Cerebellar nuclear complex (tissue), 1 donor: ENCODE measurements at places on chromosomes 7 and 10.

- no peak for DNase-seq
These were observed 25.3 kb downstream of the CHCHD3 start for GRCh38 chr7:133056370-133057238.

GRCh38 chr7:30389791-30390190 is 88.8 kb downstream of the NOD1 start:
- no peak for DNase-seq

GRCh38 chr10:122078965-122079795 is 90.2 kb downstream of the TACC2 start:
- DNase-seq = no peak

- DNase-seq = no peak
These were observed 52.9 kb downstream of the CLEC2L start for GRCh38 chr7:139576179-139576973.

GRCh38 chr10:53836638-53837037 is 964.4 kb downstream of the PCDH15 start:
- DNase-seq = no peak

- no peak for DNase-seq
These were observed 6.1 kb downstream of the NPY start for GRCh38 chr7:24290004-24290641.

- no peak for DNase-seq
These were observed 11.8 kb upstream of the PDCD4 start for GRCh38 chr10:110859973-110860376.

GRCh38 chr7:43694399-43694748 is 34.9 kb downstream of the COA1 start:
- no peak for DNase-seq

DNA sequence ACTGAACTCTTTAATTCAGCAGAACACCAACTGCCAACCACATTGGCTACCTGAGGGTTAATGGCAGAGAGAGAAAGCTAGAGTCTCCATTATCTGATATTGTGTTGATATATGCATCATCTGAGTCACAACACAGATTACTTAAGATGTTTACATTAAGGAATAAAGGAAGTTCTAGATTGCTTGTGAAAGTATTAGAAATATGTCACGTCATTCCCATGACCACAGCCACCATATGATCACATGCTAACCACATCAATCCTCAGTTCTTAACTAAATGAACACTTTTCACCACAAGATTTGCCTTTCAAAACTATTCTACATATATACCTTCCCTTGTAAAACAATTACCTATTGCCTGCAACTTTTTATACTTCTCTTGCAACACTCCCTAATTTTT is 337.9 kb downstream of the FGFR2 start:
- no peak for DNase-seq

DNA sequence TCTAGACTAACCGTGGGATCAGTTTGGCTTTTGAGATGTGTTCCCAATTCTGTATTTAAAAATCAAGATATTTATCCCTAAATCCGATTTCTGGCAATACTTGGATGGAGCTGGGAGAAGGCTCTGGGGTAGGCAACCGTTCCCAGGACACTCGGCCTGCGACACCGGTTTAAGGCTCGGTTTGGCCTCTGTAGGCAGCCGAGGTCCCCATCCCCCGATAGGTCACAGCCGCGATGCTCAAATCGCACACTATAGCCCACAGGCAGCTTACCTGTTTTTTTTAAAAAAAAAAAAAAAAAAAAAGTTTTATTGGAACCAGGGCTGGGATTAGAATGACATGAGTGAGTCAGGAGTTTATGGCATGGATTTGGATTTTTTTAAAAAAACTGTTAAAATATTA is 729 bp upstream of the TAF3 start:
- no peak for DNase-seq

DNA sequence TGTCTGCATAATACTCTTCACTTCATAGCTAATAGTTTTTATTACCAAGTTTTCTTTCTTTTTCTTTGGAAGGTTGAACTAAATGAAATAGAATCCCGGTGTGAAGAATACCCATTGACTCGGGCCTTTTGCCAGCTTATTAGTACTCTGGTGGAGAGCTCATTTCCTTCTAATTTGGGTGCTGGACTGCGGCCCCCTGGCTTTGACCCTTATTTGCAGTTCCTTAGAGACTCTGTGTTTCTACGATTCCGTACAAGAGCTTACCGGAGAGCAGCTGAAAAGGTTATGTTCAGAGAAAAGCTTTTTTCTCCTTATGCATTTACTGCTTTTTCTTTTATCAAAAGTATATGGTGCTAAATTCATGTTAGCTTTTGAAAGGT is 40.2 kb downstream of the NUP205 start:
- no peak for DNase-seq

GRCh38 chr7:103106005-103106702 is 31.2 kb downstream of the ARMC10 start:
- no peak for DNase-seq

DNA sequence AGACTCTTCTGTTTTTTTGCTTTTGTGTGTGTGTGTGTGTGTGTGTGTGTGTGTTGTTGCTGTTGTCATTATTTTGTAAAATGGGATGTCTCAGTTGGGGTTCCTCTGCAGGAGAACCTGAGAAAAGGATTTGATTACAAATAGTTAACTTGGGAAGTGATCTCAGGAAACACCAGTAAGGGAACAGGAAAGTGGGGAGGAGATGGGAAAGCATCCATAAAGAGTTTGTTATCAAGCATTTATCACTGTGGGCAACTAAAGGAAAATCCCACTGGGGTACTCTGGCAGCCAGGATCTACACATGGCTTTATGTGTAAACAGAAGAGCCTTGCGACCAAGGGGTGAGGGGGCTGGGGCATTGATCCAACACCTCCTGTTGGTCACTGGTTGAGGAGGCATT is 485.4 kb downstream of the KCNMA1 start:
- no peak for DNase-seq

DNA sequence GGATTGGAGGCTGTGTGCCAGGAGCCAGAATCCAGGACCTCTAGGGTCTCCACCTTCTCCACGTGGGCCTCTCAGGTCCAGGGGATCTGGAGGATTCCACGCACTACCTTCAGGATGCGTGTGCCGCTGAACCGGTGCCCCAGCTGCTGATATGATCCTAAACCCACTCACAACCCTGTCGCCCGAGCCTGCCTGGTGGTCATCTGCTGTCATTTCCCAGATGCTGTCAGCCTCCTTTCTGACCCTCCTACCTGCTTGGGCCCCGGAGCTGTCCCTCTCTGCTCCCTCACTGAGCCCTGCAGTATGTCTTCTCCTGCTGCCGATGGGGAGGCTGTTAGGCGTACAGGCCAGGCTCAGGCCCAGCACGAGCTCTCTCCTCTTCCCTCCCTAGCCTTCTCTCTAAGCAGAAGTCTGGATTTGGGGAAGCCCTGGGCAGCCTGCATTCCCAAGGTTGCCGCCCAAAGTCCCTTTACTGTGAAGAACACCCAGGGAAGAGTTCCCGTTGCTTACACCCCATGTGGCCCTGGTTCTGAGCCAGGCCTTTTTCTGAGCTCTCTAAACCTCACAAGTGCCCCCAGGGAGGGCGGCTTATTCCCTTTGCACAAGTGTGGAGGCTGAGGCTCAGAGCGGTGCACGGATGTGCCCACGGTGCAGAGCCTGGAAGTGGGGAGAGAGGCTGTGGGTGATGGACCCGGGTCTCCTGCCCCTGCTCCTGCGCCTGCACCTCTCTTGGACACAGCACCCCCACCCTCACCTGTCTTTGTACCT is 30.8 kb upstream of the ZNF488 start:
- no peak for DNase-seq

- DNase-seq = no peak
These were observed 139.9 kb downstream of the SKIDA1 start for GRCh38 chr10:21385536-21385935.

DNA sequence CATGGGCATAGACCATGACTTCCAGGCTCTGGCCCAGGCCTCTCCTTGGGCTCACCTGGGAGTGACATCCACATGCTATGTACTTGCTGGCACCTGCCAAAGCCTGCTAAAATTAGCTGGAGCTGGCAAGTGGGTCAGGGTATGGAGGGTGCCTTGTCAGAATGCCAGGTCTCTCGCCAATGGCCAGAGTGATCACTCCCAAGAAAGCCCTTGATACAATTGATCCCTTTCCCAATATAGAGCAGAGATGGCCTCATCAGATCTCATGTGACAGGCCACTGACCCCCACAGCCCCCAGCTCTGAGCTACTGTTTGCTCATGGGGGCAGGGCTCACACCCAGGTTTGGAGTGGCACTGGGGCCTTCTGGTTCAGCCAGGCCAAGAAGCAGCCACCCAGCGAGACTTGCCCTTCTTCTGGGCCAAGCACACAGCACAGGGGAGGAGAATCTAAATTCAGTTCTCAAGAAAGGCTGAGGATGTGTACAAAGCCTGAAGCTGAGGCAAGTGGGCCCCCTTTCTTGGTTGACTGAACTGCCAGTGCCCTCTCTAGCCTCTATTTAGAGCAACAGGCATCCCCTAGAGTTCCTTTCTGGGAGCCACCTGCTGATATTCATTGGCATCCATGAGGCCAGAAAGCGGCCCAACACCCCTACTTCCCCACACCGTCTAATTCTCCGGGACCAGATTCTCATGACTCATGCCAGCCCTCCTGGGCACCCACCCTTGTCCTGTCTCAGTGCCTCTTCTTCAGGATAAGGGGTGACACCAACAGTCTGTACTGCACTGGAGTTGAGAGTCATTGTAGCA is 18.9 kb upstream of the MYL7 start:
- peak; percentile 59 for DNase-seq

DNA sequence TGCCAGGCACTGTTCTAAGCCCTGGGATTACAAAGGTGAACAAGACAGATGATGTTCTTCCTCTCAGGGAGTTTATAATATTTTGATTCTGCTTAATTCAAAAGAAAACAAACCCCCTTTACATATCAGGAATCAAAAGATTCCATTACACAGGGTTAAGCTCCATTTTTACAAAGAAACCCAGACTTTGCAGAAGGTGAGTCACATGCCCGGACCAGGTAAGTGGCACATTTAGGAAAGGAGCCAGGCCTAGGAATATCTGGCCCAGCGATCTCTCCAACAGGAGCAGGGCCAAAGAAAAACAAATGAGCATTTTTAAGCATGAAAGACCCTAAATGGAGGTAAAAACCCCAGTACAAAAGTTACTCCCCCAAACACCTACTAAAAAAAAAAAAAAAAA is 1.1 kb downstream of the STN1 start:
- no peak for DNase-seq

GRCh38 chr7:16187131-16187530 is 234.2 kb downstream of the CRPPA start:
- no peak for DNase-seq

GRCh38 chr10:88528806-88529570 is 54.1 kb downstream of the RNLS start:
- no peak for DNase-seq

DNA sequence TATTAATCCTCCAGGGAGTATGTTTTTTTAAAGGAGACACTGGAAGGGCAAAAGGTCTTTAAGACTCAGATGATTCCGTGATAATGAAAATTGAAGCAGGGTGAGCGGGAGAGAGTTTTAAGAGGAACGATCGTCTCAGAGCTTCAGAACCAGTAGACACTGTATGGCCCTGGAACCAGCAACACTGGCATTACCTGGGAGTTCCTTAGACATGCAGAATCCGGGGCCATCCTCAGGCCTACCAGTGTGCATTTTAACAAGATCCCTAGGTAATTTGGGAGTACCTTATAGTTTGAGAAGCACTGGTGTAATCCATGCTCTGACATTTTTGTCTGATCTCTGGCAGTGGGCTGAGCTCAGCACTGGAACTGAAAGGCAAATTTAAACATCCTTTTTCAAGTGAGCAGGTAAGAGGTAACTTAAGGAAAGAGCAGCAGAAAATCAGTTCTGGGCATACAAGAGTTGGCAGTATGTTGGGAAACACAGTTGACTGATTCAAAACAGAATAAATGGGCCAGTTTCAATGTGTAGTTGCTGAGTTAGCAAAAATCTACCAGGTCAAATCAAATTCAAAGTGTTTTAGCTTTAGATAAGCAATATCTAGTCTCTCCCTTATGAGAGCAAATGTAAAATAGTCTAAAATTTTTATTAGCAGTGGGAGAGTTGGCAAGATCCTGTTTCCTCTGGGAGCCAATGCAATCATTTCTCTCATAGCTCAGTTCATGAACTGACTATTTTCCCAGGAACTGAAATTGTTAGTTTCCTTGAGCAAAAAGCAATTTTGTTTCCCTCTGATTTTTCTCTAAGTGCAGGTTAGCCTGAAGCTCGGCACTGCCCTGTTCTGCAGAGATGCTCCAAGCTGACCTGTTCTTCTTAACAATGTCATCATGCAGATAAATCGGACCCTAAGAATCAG is 97.2 kb upstream of the ELMO1 start:
- no peak for DNase-seq

- no peak for DNase-seq
These were observed 89.2 kb downstream of the ADCY1 start for GRCh38 chr7:45663167-45663921.

DNA sequence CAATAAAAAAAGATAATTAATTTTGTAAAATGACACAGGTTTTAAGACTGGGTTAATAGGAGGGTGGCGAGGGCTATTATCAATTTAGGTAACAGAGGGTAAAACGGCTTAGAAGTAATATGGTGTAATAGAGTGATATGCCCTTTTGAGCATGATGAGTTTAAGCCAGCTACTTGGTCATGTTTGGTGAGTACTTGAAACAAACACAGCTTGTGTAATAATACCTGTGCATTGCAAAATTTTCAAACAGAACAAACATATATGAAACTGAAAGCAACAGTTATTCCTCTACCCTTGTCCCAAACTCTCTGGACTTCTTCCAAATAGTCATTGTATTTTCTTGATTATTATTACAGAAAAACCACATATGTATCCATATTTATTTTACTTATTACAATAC is 241.7 kb downstream of the MAGI2 start:
- DNase-seq = no peak

- DNase-seq = no peak
These were observed 264.0 kb downstream of the ARL4A start for GRCh38 chr7:12951397-12951801.

DNA sequence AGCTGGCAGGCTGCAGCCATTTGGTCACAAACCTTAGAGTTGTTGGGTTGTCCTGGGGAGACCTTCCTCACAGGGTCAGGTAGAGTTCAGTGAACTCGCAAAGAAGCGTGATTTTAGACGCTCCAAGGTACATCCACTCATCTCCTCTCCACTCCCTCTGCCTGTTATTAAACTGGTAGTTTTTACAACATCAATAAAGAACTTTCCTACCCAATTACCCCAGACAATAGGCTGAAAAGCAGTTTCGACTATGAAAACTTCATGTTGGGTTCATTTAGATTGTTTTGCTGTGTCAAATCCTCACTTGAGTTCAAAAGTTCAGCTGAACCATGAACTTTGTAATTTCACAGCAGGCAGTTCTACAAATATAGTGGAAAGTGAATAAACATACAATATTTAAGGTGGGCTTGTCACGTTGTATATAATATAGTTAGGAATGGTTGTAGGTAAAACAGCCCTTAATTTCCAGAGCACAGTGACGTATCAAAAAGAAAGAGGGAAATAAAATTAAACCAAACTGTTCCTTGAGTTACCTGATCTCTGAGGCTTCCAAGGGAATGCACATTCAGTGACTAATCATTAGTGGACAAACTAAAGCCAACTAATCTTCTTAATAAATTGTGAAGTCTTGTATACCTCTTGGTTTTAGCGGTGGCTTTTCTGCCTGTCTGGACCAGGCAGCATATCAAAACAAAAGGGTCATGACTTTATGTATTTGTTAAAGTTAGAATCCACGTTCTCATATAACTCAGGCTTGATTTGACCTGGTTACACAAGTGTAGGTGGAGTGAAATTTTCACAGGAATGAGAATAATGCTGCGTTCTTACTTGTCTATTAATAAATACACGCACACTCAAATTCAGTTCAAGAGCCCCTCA is 100.5 kb downstream of the CYP26A1 start:
- DNase-seq = no peak

- DNase-seq = no peak
These were observed 194.2 kb upstream of the SVIL start for GRCh38 chr10:29828956-29829355.

- DNase-seq = no peak
These were observed 1025.8 kb upstream of the LRRN3 start for GRCh38 chr7:110065121-110065520.
